Kidney (tissue), 22 donors: ENCODE measurements at places on chromosomes 16 and 17. TPM values are rescaled to one million over a fixed set of nuclear protein-coding genes. Genes with fewer than 3 reads are reported as not detected.

The AIPL1 gene
- not detected for total RNA-seq

DNA sequence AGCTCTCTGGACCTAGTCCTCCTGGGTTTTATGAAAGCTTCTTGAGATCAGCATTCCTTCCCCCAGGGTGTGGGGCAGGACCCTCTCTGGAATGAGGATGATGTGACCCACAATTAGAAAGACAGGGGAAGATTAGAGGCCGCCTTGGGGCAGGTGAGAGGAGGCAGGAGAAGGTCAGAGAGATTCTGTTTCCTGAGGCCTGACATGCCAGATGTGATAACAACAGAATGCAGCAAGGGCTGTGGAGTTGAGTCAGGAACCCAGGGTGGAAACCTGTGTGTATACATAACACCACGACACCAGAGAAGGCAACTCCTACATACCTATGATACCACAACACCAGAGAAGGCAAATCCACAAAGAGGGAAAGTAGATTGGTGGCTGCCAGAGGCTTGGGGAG lies 5.4 kb upstream of the SLC5A10 start:
- no peaks in the 10 kb centered on the region for H3K27me3 ChIP-seq
- H3K4me1 ChIP-seq = no peaks in the 10 kb centered on the region
- DNase-seq = no peak
- no peak overlapping the region for H3K27ac ChIP-seq

- H3K36me3 ChIP-seq = no peaks in the 10 kb centered on the region
- H3K27ac ChIP-seq = no peak overlapping the region
- no peaks in the 10 kb centered on the region for H3K27me3 ChIP-seq
Observed at GRCh38 chr16:79081297-79082066, 519.1 kb downstream of the MAF start.

GRCh38 chr17:80441133-80441578 lies 26.2 kb downstream of the ENDOV start:
- no peaks in the 10 kb centered on the region for H3K4me1 ChIP-seq
- no peaks in the 10 kb centered on the region for H3K36me3 ChIP-seq
- DNase-seq = peak; percentile 89
- no peak overlapping the region for H3K4me3 ChIP-seq
- H3K27ac ChIP-seq = no peak overlapping the region
- H3K27me3 ChIP-seq = no peaks in the 10 kb centered on the region

GRCh38 chr17:1752425-1753262 lies 9.2 kb upstream of the SERPINF1 start:
- no peak for DNase-seq
- no peaks in the 10 kb centered on the region for H3K4me1 ChIP-seq
- H3K4me3 ChIP-seq = no peak overlapping the region
- no peak overlapping the region for H3K27ac ChIP-seq
